ENCODE measurements at places on chromosomes 12 and 14. TPM values are rescaled to one million over a fixed set of nuclear protein-coding genes. Genes with fewer than 3 reads are reported as not detected.

Gene TSPAN9
- 2.4 TPM for polyA plus RNA-seq

- DNase-seq = no peak
Measured at GRCh38 chr14:96192975-96193805, 11.4 kb upstream of the BDKRB2 start.

DNA sequence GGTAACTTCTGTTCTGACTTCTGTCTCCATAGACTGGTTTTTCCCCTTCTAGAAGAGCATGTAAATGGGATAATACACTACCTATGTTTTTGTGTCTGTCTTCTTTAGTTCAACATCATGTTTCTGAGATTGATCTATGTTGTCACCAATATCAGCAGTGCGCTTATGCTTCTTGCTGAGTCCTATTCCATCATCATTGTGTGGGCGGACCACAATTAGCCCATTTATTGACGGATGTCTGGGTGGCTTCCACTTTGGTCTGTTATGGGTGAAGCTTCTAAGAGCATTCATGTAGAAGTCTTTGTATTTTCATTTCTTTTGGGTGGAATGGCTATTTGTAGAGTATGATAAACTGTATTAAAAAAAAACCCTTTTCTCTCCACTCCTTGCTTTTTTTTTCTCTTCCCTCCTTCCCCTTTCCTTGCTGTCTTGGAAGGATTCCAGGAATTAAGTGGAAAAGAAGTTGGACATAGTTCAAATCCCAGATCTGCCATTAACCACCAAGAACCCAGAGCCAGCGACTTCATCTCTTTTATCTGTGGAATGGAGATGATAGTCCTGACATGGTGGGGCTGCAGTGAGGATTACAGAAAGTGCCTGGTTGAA, 7.0 kb upstream of the SERPINA1 start:
- DNase-seq = no peak

GRCh38 chr14:54166049-54166950, 209.7 kb upstream of the BMP4 start:
- DNase-seq = no peak

DNA sequence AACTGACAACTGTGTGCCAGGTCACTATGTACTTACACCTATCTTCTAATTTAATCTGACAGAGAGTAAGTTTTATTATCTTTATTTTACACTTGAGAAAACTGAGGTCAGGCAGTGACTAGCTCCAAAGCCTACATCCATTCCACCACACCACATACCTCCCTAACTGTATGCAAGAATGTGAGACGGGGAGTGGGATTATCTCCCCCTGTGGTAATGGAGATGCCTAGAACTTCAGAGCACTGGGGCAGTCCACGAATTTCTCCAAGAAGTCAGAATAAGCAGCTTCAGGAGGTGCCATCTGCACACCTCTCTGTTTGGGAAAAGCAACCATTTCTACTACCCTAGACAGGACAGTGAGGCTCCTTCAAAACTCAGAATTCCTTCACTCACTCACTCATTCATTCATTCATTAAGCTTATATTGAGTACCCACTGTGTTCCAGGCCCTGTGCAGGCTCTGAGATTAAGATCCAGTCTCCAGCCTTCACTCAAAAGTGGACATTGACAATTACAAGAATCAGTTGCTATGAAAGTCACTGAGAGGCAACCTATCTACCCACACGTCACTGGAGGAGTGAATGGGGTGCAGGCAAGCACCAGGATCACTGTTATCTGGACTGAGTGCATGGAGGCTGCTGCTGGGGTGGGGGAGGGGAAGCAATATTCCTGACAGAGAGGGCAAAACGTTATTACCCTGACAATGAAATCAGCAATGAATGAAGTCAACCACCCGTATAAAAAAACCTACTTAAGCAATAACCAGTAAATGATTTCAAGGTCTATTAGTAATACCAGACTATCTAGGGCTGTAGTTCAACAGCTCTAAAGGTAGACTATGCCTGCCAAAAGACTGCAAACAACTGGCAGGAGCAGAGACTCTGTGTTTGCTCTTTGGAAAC, 18.0 kb downstream of the SLC7A7 start:
- DNase-seq = no peak

GRCh38 chr14:70988452-70988851, 81.2 kb downstream of the PCNX1 start:
- DNase-seq = no peak

DNA sequence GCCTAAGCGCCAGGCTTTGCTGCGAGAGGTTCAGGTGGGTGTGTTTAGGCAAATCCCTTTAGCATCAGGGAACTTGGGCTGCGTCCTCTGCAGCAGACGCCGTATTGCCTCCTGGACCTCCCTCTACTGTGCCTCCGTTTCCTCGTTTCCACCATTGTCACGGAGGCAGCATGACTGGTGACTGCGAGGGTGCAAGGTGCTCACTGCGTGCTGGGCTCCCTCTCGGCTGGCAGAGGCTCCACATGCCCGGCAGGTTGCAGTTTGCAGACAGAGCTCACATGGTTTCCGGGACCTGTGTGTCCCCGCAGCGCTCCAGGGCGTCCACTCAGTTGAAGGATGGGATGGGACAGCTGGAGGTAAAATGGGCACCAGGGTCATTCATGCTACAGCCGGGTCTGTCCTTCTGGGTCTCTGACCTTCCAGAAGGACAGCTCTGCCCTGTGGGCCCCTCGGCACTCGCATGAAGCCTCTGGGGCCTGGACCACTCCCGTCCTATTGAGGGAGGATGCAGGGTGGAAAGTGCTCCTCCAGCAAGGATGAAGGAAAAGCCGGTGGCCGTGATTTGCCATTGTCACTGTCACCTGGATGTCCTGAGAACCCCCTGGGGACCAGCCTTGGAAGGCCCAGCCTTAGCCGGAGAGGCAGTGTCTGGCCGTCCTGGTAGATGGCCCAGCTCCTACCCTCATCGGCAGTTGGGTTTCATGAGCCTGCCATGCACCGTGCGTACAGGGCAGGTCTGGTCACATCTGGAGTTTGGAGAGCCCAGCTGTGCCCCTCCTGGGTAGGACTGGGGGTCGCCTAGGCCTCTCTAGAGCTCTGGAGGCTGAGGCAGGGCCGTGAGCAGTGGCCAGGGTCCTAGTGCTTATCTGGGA, 146.5 kb downstream of the KIF26A start:
- DNase-seq = peak; percentile 56

DNA sequence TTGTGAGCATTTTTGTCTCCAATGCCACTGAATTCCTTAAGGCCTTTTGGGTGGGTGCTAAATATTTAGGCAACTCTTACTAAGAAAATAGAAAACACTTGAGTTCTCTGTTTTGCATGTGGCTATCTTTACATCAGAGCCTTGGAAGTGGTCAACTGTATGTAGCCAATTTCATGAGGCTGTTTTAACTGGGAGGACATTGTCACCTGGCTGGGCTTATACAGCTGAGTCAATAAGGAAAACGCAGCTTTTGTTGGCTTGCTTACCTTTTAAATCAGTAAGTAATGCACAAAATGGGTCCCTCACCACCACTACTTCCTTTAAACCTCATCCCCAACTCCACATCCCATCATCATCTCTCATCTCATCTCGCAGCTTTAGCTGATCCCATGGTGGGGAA, 194.3 kb downstream of the RGS6 start:
- DNase-seq = no peak

DNA sequence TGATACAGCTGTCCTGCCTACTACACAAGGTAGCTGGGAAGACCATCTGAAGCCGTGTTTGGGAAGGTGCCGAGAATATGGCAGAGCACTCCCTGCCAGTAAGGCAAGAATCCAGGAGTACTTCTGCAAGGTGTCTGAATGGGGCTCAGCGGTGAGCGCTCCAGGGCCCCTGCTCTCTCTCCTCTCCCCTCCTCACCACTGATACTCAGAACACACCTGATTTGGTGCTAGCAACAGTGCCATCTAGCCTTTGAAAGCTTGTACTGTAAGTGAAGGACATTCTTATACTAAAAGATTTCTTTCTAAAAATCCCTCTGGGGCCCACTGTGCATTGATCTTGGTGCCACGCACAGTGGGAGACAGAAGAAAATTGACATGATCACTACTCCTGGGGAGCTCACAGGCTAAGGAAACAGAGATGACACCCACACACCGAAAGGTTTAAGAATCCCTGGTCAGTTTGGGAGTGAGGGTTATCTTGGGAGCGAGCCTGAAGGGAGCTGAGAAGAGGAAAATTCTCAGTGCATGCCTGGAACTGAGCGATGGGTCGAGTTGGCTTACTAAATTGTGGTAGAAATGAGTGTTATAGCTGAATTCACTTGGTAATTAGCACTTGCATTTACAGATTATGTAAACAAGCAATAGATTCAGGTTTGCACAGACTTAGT, 216.9 kb downstream of the NTF3 start:
- DNase-seq = no peak

GRCh38 chr12:19620222-19620621, 180.9 kb downstream of the AEBP2 start:
- DNase-seq = no peak

GRCh38 chr12:13223941-13224340, 27.4 kb downstream of the EMP1 start:
- no peak for DNase-seq

- DNase-seq = no peak
Measured at GRCh38 chr12:5071496-5071895, 27.8 kb downstream of the KCNA5 start.

- peak; percentile 21 for DNase-seq
Measured at GRCh38 chr12:64560396-64561301, 49.6 kb upstream of the RASSF3 start.

DNA sequence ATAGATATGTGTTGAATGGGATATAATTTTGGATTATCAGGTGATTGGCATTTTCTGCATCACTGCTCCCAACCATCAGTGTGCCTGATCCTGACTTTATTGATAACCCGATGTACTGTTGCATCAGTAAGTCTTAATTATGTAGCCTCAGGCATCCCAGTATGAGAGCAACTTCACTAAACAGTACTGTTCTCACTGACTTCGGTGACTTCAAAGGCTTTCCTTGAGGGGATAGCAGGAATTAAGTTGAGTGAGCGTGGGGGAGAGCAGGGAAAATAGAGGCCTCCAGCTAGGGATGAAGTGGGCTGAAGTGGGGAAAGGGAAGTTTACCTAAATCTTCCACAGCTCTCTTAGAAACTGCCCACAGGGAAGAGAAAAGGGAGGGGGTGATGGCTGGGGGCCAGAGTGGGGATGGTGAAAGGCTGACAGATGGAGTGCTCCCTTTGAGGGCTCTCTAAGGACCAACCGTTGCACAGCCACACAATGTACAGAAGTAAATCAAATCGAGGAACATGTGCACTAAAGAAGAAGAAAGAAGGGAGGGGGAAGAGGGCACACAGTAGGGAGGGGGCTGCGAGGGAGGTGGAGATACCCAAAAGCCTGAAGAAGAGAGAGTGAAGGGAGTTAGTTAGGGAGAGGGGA, 10.7 kb upstream of the NEUROD4 start:
- DNase-seq = no peak

Gene RPL36AL
- 731 TPM for polyA plus RNA-seq

DNA sequence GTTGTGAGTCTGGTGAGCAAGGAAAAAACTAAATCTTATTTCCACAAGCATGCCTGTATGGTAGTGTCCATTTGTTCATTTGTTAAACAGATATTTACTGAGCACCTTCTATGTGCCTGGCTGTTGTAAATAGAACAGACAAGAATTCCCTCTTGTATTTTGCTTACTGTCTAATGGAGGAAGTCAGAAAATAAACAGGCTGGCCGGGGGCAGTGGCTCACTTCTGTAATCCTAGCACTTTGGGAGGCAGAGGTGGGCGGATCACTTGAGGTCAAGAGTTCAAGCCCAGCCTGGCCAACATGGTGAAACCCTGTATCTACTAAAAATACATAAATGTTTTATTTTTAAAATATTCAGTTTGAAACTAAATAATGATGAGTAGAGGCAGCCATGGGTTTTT, 79.3 kb downstream of the GTF2A1 start:
- DNase-seq = no peak

- no peak for DNase-seq
Measured at GRCh38 chr12:104649921-104650320, 193.2 kb downstream of the CHST11 start.

DNA sequence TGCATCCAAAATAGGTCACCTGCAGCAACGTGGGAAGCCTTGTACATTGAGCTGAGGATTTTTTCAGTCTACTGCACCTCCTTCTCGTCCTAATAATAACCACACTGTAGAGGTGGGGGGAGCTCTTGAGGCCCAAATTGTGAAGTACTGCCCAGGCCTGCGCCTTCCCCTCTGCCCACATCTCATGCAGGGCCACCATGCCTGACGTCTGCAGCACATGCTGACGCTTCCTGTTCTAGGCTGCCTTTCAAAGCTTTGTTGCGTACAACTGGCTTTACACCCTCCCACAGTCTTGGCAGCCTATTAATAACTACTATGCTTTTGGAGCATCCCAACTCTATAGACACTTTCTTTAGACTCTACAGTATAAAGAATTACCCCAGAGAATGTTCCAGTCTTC, 26.5 kb upstream of the TTC7B start:
- no peak for DNase-seq

Gene CLEC4C
- polyA plus RNA-seq = 0.16 TPM

- no peak for DNase-seq
Measured at GRCh38 chr14:22664261-22664660, 20.1 kb upstream of the OR6J1 start.

GRCh38 chr12:51678086-51678724, 87.2 kb downstream of the SCN8A start:
- no peak for DNase-seq

Gene ACYP1
- polyA plus RNA-seq = 18.6 TPM

DNA sequence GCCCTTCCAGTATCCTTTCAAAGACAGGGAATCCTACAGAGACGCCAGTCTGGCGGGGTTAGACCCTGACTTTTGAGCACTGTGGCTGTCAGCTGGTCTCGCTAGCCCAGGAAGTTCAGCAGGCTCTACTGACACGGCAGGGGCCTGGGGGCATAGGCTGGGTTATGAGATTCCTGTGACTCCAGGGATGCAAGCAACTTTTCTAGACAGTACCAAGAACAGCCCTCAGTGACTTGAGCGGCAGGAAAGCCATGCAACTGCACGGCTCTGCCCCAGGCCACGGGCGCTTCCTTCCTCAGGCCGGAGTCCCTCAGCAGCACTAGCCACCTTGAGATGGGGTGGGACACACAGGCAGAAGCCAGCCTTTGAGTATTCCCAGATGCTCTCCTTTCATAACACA, 5.1 kb upstream of the SIVA1 start:
- DNase-seq = no peak

Measured in sigmoid colon (tissue), 7 donors.